ENCODE measurements at places on chromosomes 5 and 9.

DNA sequence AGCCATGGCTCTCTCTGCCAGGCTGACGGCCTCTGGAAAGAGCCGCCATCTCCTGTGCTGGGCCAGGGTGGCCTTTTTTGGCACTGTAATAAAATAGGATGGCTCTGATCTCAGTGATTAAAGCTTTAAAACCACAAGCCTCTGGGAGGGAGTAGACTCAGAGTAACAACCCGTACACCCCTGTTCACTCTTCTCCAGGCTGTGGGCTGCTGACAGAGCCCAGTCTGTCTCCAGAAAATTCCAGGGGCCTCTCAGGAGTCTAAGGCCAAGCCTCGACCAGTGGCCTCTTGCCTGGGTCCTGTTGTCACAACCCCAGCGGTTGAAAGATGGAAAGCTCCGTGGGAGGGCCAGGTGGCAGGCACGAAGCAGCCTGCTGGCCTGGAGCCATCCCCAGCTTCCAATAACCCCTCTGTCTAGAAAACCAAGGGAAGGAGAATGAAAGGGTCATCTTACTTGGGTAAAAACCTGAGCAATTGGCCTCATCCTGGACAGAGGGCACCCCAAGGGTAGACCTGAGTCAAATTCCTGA lies 286.7 kb upstream of the ZNF462 start:
- DNase-seq: no peak

- no peak for DNase-seq
These were observed 56.7 kb upstream of the FAM120AOS start for GRCh38 chr9:93510041-93510440.

DNA sequence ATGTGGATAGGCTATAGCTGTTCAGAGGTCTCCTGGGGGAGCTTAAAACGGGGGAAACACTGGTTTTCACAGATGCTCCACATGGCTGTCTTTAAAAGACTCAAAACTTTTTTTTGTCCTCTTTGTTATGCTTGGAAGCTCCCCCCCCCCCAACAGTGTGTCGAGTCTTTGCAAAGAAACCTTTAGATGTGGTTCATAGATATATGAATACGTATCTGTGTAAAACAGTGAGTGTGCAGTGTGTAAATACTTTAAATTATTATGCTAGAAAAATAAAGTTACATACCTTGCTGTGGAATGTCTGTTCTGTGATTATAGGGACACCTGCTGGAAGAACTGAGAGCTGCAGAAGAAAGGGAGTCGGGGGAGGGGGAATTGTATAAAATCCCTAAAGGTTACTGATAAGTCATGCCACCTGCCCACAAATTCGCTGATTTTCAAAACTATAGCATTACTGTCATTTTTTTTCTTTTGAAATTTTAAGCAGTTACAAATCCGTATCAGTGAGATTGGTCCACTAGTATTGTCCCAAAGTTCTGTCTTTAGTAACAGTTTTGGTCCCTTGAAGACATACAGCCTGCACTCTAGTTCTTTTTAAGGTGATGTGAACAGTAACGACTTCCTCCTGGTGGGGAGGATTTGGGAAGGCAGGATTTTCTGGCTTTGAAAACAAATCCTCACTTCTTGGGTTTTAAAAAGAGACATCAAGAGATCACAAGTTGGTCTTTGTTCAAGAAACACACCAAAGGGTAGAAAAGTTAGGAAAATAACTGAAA lies 22.9 kb downstream of the RGMB start:
- peak; percentile 89 for DNase-seq

DNA sequence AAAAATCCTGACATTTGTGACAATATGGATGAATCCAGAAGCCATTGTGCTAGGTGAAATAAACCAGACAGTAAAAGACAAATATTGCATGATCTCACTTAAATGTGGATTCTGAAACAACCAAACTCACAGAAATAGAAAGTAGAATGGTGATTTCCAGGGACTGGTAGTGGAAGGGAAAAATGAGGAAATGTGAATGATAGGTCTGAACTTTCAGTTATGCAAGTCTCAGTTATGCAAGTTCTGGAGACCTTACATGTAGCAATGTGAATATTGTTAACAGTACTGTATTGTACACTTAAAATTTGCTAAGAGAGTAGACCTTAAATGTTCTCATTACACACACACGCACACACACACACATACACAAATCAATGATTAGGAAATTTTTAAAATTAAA lies 84.9 kb downstream of the SLCO4C1 start:
- no peak for DNase-seq

DNA sequence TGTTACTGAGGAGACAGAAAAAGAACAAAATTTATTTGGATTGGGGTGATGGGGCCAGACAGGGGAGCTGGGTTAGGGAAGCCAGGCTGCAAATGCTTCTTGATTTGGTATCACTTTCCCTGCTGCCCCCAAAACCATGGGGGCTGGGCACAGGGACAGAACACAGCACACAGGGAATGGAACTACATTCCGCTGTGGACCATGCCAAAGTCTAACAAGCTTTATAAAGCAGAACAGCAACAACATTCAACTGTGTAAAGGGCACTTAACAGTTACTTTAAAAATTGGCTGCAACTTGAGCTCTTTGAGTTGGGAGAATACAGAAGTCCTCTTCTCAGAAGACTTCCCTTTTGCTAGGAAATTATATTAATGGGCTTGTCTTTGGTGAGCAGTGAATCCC lies 23.8 kb downstream of the C5orf58 start:
- no peak for DNase-seq

- DNase-seq: peak; percentile 69
These were observed 88.0 kb downstream of the NRG2 start for GRCh38 chr5:139955053-139955605.

DNA sequence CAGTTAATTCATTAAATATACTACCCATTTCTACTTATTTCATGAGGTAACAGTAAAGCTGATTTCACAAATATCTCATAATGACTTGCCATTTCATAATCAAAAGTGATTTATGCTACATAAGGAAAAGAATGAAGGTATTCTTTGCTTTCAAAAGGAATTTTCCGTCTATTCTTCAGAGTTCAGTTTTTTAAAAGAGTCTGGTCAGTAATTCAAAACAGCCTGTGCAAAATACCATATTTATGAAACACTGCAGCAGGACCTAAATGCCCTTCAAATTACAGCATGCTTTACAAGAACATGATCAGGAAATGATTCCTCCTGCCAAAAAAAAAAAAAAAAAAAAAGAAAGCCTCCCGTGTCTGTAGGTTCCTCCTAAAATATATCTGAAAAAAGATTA lies 154.7 kb downstream of the KIAA0825 start:
- no peak for DNase-seq

GRCh38 chr5:62585751-62586150 lies 7.1 kb downstream of the LRRC70 start:
- no peak for DNase-seq

GRCh38 chr5:31270396-31270795 lies 76.9 kb downstream of the CDH6 start:
- no peak for DNase-seq

DNA sequence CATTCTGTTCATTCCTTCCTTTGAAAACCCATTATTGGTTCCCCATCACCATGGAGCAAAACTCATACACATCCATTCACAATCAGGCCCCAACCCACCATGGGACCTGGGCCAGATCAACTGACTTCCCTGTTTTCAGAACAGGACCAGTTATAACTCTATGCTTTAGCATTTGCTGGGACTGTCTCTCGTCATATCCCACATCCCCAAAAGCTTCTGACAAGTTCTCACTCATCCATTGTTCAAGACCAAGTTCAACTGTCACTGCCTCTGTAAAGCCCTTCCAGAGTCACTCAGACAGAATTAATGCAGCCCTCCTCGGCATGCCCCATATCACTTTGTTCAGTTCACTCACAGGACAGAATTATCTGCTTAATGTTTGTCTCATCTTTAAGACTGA lies 4.0 kb downstream of the FAM169A start:
- no peak for DNase-seq

DNA sequence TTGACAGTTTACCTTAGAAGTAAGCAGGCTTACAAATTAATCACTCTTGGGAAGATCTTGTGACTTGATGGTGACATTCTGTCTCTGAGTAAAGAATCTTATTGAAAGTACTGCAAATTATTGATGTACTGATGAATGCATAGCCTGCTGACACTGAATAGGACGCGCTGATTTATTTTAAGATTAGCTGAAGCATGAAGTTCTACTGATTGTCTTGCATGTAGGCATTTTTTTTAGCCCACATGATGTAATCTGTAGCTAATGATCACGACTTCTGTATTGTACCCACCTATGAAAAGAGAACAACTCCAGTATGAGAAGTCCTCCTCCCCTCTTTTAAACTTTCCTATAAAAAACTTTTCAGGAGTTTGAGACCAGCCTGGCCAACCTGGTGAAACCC lies 28.3 kb upstream of the SPIN1 start:
- no peak for DNase-seq

GRCh38 chr9:35653611-35654010 lies 2.9 kb upstream of the SIT1 start:
- no peak for DNase-seq

GRCh38 chr5:139272471-139273321 lies 20.8 kb upstream of the MATR3 start:
- no peak for DNase-seq

DNA sequence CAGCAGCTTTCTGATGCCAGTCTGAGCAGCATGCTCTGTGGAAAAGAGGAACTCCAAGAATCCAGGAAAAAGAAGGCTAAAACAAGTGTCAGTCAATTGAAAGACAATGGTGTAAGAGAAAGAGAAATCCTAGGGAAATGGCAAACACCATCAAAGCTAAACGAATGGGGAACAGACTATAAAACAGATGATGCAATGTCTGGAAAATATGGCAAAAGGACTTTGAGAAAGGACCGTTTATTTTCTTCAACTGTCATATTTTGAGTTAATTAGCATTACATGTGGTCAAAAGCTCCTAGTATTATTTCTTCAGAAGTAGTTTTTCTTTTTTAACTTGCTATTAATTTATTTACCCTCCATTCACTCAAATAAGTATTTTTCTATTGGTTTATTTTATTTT lies 465.2 kb downstream of the LRRC70 start:
- no peak for DNase-seq

DNA sequence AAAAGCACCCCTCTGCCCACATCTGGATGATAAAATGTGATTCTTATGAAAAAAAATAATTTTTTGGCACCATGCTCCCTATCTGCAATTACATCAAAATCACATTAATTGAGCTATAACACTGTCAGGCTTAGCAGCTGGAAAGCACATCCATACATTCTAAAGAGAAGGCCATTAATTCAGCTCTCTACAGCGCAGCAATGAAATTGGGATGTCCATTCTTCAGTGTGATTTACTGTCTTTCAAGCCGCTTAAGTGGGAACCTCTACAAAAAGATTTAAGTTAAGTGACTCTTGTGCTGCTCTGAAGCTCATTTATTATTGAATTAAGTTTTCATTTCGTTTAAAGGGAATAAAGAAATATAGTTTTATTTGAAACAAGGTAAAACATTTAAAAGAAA lies 171.3 kb downstream of the EBF1 start:
- DNase-seq: no peak

GRCh38 chr9:87716141-87716540 lies 9.8 kb upstream of the CTSL start:
- DNase-seq: no peak

GRCh38 chr5:130720355-130720754 lies 444.7 kb downstream of the HINT1 start:
- no peak for DNase-seq

- DNase-seq: peak; percentile 29
These were observed 78.0 kb upstream of the TGFBR1 start for GRCh38 chr9:99026956-99027298.

GRCh38 chr9:89878687-89879086 lies 273.9 kb downstream of the GADD45G start:
- peak; percentile 24 for DNase-seq

- DNase-seq: no peak
These were observed 39.6 kb downstream of the CTSL start for GRCh38 chr9:87765521-87765920.

DNA sequence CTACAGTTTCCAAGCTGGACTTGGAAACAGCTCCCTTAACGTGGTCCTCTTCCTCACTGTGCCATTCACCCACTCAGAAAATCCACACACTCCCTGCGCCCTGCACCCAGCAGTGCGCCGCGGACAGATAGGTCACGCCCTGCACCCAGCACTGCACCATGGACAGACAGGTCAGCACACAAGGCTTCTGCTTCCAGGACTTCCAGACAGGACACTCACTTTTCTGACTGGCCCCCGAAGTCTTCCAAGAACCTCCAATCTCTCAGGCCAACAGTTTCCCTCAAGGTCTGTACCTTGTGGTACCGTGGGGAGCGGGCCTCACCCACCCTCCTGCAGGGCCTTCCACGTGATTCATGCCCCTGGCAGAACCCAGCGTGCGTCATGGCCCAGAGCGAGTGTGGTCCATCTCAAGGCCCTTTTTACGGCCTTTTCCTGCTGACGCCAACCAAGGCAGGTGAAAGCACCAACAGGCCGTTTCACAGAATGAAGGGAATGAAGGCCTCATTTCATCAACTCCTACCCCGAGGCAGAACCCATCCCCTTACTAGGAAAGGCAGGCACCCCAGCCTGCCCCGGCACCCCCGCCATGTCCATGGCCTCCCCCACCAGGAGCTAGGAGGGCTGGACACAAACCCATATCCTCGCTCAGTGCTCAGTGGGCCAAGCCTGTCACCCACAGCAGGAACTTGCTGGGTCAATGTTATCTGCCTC lies 17.3 kb downstream of the VAV2 start:
- no peak for DNase-seq

- DNase-seq: no peak
These were observed 27.3 kb downstream of the MAPKAP1 start for GRCh38 chr9:125679597-125680189.

GRCh38 chr9:113796646-113797426 lies 79.3 kb upstream of the ZNF618 start:
- no peak for DNase-seq

DNA sequence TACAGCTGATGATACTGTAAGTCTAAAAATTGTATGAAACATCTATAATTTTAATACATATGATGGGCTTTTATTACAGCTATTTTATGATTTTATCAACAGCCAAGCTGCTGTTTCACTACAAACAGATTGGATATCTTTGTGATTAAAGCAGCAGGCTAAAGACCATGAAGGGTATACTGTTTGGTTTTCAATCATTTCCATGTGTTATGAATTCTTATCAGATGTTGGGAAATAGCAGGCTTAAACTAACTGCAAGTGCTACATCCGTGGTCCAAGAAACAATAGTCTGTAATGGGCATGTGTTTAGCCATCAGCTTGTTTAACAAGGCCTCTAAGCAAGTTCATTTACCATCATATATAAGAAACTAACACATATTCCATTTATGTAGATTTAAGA lies 107.5 kb downstream of the CWC27 start:
- DNase-seq: no peak

DNA sequence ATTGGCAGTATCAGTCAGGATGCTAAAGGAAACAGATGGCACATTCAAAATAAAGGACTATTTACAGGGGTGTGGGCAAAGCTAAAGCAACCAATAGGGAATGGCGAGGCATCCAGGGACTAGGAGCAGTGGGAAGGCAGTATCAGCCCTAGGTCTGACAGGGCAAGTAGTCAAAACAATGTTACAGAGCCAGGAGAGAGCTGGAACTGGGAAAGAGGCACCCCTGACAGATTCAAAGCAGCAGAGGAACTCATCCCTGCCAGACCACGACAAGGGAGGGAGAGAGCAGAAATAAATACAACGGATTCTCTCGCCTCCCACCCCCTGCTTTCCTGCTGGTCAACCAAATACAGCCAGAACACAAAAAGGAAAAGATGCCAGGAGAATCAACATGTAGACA lies 371.5 kb downstream of the NR2F1-AS1 start:
- no peak for DNase-seq
